HEK293T (cell line): ENCODE measurements at places on chromosomes 6 and 20.

- DNase-seq: no peak
Observed at GRCh38 chr20:59771506-59772372, 161.7 kb downstream of the SYCP2 start.

DNA sequence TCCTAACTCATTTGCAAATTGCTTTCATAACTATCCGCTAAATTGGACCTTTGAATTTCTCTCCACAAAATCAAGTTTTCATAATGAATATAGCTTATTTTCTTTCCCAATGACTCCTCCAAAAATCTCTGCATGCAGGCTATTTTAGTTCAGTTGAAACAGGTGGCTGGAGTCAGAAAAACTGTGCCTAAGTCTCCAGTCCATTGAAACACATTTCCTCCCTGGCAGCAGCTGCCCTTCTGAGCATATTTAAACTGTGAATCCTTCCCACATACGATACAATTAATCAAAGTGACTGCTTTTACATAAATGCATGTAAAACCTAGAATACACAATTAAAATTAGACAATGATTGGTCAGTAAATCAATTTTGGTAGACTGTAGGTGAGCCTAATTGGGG, 344.6 kb upstream of the MARCKS start:
- no peak for DNase-seq

DNA sequence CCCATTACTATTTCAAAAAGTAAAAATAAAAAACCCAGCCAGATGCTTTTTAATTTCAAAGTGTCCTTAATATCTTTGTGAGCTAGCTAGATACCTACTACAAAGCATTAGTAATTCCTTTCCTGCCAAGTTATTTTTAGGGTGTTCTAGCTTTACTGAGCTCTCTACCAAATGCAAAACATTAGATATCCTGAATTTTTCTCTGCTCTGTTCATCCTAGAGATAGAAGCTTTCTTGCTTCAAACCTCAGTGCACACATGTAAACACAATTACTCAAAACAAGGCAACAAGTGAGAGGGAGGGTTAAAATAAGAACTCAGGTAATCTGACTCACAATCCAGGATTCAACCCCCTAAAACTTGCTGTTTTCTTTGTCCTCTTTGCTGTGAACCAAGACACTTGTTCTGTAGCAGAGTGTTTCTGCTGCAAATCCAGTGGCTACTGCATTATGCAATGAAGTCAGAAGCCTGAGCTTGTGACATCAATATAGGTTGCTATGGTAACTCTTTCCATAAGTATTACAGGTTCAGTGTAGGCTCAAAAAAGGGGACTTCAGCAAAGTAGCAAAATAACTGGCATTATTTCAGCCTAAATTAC, 72.6 kb upstream of the STXBP5 start:
- DNase-seq: no peak

- no peak for DNase-seq
Observed at GRCh38 chr6:7922596-7922995, 12.0 kb upstream of the TXNDC5 start.

GRCh38 chr6:2101213-2101612, 144.2 kb downstream of the GMDS start:
- DNase-seq: no peak

DNA sequence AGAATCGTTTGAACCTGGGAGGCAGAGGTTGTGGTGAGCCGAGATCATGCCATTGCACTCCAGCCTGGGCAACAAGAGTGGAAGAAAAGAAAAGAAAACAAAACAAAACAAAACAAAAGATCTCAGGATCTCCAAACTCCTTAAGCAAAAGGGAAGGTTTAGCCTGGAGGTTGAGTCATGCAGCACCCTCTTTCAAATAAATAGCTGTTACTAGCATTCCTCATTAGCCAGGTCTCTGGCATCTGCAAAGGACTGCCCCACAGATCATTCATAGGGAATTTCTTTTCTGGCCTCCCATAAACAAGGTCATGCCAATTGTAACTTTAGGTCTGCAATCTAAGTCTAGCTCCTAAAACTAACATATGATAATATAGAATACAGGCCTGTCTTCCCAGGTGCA, 37.2 kb downstream of the EDN1 start:
- DNase-seq: no peak
